Naive B cell (primary cell): ENCODE measurements at places on chromosomes 1 and 21.

- no peak for DNase-seq
Observed at GRCh38 chr1:162028726-162029125, 5.1 kb upstream of the OLFML2B start.

- DNase-seq: no peak
Observed at GRCh38 chr1:93082313-93082712, 3.2 kb downstream of the MTF2 start.

- no peak for DNase-seq
Observed at GRCh38 chr1:193036337-193037047, 22.7 kb downstream of the UCHL5 start.

- no peak for DNase-seq
Observed at GRCh38 chr1:110409316-110409715, 1.8 kb upstream of the LAMTOR5 start.

DNA sequence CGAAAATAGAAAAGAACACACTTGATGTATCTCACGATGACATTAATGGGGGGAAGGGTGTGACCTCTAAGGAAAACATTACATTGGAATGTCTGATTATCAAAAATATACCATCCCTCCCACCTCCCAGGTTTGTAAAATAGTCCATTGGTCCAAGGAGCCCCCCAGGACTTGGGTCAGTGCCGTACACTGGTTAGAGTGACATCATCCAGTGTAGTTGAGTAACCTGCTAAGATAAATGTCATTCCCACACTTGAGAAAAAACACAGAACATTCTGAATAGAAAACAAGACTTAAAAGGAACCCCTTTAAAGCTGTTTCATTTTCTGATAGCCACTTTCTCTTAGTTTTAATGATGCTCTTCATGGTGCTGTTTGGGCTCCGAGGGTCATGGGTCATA is 15.2 kb downstream of the DDX20 start:
- DNase-seq: no peak

DNA sequence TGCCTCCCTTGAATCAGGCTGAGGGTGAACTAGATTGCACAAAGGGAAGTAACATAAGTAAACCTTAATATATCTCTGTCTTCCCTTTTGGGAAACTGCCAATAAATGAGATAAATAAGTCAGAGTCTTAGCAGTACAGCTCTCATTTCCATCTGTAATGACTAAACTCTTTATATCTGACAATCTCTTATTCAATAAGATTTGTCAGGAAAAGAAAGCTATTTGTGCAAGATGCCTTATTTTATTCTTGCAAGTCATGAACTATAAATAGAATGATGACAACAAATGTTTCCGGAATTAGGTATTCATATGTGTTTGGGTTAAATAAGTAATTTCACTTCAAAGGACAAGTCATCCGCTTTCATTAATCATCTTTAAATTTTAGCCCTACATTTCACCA is 229.2 kb downstream of the PTGER3 start:
- DNase-seq: no peak

GRCh38 chr1:156177919-156178654 is 15.8 kb upstream of the SLC25A44 start:
- DNase-seq: no peak

DNA sequence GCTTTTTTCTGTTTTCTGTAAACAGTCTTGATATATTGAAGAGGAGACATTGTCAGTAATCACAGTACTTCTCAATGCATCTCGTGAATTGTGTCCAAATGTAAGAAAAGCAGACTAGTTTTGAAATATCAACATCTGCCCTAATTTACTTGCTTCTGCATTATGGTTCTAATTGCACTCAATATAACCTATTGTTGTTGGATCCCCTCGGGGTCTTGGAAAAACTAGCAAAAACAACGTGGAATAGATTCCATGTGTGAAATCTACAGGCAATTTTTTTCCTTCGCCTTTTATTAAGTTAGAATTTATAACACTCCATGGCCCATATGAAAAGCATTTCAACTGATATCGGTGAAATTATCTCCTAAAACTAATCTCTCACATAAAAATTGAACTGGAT is 236.5 kb downstream of the TTLL7 start:
- DNase-seq: no peak

DNA sequence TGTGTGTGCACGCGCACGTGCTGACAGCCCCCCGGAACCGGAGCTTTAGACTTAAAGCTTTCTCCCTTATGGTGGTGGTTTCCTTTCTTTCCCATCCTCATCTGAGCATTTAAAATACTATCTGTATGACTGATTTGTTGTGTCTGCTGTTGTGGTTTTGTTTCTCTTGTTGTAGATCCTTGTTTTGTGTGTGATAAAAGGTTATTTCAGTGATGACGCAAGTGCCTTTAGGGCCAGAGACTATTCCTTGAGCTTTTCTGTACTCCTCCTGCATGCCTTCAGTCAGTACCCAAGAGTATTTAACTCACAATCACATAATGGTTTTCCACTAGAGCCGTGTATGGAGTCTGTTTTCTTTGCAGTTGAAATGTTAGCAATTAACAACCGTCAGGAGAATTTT is 45.4 kb downstream of the LCA5L start:
- DNase-seq: no peak

GRCh38 chr1:201354151-201354900 is 23.2 kb downstream of the TNNT2 start:
- DNase-seq: no peak

DNA sequence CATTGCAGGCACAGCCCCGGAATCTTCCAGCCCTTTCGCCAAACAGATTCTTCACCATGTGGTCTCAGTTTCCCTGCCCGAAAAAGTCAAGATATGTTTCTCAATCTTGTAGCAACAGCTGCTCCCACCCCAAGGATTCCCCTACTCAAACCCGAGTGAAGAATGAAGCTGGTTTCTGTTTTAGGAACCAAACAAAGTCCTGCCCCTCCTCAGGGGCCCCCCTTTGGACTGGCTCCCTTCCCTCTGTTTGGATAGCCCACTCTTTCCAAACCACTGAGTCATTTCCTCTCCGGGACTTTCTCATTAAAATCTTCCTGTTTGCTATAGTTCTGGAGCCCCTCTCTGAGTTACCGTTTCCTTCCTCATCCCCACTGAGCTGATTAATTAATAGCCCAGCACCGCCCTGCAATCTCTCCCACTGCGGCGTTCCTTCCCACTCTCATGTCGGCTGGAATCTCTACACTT is 100.9 kb downstream of the TSEN15 start:
- no peak for DNase-seq

- DNase-seq: no peak
Observed at GRCh38 chr1:8161546-8162105, 135.5 kb upstream of the ERRFI1 start.

GRCh38 chr1:186882372-186883134 is 53.8 kb downstream of the PLA2G4A start:
- no peak for DNase-seq
